ENCODE measurements at places on chromosomes 6 and 20.

DNA sequence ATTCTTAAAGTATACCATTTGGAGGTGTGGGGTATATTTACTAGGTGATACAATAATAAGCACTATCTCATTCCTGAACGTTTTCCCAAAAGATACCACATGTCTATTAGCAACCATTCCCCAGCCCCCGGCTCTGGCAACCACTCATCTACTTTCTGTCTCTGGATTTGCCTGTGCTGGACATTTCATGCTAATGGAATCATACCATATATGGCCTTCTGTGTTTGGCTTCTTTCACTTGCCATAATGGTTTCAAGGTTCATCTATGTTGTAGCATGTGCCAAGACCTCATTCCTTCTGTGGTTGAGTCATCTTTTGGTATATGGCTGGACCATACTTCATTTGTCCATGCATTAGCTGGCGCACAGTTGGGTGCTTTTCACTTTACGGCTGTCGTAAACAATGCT, 39.7 kb downstream of the BCAS4 start:
- no peak for DNase-seq

GRCh38 chr6:9623985-9624384, 790.9 kb downstream of the TFAP2A start:
- DNase-seq: no peak

- no peak for DNase-seq
These were observed 26.3 kb downstream of the SUN5 start for GRCh38 chr20:32978009-32978335.

DNA sequence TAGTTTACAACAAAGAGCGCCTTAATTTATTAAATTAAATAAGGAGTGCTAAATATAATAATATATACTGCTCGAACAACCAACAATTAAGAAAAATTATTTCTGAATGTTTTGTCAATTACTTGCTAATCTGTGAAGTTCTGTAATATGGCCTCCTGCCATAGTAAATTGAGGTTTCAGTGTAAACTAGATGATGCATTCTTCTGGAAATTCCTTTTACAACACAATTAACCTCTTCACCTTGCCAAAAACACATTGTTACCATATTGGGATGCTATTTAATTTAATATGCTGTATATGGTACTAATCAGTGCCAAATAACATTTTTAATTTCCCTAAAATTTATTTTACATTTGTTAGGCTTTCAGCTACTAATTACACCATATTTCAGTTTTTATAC, 808.4 kb upstream of the CITED2 start:
- no peak for DNase-seq

GRCh38 chr6:30818391-30818841, 65.9 kb upstream of the DDR1 start:
- no peak for DNase-seq

DNA sequence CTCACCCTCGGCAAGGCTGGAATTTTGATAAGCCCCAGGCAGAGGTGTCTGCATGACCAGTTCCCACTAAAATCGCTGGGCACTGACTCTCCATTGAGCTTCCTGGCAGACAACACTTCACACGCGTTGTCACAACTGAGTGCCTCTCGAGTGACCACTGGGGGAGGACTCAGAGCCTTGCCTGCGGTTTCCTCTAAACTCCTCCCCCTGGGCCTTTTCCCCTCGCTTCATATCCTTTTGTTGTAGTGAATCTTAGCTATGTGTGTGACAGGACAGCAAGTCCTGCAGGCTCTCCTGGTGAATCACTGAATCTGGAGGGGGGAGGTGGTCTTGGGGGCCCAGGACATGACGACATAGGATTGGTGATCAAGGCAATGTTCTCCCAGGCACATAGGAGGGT, 670.8 kb downstream of the PRKN start:
- no peak for DNase-seq
